ENCODE measurements at places on chromosomes 11 and 22.

DNA sequence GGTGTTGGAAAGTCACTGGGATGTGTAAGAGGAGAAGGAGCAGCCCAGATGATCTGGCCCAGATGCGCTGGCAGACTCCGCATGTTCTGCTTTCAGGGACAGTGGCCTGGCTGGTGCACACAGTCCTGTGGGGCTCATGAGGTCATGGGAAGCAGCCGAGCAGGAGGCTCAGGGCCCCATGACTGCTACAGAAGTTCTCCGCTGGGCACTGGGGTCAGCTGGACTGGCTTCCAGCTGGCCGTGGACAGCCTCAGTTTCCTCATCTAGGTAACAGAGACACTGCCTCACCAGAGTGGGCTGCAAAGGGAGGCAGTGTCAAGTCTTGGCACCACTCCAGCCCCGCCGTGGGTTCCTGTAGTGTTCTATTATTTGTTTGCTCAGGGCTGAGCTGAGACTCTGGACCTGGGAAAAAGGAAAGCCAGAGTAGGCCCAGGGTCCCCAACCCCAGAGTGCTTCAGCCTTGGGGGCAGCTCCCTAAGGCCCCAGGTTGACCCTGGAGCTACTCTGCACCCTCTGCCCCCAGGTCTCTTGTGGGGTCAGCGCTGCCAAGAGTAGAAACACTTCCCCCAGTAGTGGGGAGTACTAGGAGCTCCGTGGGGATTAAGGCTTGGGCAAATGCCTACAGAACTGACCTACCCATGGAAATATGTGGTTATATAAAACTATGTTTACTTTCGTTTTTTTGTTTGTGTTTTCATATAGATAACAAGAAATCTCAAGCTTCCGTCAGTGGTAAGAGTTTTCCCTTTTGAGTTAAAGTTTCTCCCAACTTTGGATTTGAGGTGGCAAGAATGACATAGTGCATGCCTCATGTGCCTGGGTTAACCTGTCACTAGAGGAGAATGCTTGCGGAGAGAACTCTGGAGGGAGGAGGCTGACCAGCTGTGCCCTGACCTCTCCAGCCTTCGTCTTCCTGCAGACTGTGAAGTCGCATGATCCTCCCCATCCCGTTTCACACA is 45.3 kb downstream of the MED15 start:
- DNase-seq, result no peak

DNA sequence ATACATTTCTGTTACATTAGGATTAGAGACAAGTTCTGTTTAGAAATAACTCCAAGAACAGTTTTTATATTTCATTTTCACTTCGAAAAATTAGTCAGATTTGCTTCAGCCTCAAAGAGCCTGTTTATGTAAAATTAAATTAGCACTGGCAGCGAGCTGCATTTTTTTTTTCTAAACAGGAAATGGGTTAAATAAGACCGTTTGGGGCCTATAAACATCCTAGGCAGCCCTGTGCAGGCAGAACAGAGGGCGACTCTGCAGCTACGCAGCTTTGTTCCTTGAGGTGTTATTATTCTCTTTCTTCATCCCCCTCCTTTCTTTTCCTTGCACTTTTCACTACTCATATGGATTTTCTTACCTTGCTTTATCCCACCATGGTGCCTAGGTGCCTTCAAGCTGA is 48.7 kb downstream of the CWC15 start:
- DNase-seq, result peak; percentile 18

- peak; percentile 51 for DNase-seq
Observed at GRCh38 chr11:117828611-117829368, 4.2 kb upstream of the FXYD2 start.

DNA sequence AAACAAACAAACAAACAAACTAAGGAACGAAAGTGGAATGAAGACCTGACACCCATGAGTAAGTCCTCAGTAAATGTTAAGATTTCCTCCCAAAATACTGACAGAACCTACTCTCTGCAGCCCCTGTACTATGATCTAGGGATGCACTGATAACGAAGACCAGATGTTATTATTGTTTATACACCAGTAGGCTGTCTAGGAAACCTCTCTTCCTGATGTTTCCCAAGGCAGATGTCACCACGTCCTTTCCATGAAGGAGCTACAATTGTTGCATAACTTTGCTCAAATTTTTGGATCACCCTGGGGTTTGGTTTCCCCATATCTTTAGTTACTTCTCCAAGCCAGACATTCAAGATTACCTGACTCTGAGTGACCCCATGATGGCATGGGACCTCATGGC is 340.7 kb downstream of the MIAT start:
- no peak for DNase-seq

DNA sequence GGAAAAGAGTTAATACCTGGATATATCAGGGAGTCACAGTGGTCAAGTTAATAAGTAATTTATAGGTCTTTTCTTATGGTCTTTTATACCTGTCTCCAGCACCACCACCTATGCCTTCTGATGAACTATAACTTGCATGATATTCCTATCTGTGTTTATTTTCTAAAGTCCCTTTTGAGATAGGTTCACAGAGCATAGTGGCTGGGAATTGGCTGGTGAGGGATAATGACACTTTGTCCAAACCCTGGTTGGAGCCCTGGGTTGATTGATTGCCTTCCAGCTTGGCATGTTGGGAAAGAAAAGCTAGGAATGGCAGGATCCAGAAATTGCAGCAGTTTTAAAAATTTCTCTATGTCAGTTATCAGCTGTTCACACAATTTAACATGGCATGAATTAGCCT is 23.2 kb downstream of the HIPK3 start:
- DNase-seq, result no peak

- DNase-seq, result no peak
Observed at GRCh38 chr11:134248910-134249480, 4.2 kb downstream of the THYN1 start.

- no peak for DNase-seq
Observed at GRCh38 chr11:69553416-69554357, 72.2 kb downstream of the LINC01488 start.

GRCh38 chr22:48738204-48738980 is 1089.3 kb downstream of the BRD1 start:
- DNase-seq, result no peak

- no peak for DNase-seq
Observed at GRCh38 chr22:29307596-29308147, 1.2 kb downstream of the GAS2L1 start.

GRCh38 chr11:116851626-116852025 is 14.2 kb upstream of the APOA1 start:
- peak; percentile 46 for DNase-seq

DNA sequence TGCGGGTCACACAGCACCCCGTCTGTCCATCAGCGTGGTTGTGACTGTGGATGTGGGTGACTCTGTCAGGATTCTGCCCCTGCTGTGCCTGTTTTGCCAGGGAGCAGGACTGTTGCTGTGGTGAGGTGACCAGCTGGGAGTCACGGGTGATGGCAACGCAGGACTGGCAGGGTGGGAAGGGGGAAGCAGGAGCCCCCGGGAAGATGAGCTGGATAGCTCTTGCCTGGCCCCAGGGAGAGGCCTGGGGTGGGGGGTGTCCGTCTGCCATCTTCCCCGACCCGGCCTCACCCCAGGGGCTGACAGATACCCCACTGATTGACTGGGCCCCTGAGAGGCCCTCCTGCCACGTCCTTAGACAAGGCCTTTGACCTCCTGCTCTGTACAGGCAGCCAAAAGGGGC is 34.3 kb upstream of the TSPAN18 start:
- DNase-seq, result no peak

- DNase-seq, result no peak
Observed at GRCh38 chr11:107857550-107858216, 904 bp downstream of the SLC35F2 start.

DNA sequence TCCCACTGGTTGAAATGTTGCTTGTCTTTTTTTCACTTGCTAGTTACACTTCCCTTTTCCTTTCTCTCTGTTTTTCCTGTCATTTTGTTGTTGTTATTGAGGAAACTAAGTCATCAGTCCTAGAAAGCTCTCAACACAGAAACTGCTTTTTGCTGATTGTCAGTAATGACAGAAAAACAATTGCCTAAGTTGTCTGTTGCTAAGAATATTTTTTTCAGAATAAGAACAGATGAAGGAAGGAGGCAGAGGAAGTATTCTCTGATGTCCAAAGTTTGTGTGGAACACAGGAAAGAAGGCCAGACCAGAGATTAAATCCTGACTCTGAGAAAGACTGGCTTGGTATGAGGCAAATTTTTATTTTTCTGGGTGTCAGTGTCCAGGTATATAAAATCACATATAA is 163.3 kb downstream of the CASP12 start:
- no peak for DNase-seq

- DNase-seq, result no peak
Observed at GRCh38 chr11:47480762-47481161, 31.8 kb upstream of the RAPSN start.

DNA sequence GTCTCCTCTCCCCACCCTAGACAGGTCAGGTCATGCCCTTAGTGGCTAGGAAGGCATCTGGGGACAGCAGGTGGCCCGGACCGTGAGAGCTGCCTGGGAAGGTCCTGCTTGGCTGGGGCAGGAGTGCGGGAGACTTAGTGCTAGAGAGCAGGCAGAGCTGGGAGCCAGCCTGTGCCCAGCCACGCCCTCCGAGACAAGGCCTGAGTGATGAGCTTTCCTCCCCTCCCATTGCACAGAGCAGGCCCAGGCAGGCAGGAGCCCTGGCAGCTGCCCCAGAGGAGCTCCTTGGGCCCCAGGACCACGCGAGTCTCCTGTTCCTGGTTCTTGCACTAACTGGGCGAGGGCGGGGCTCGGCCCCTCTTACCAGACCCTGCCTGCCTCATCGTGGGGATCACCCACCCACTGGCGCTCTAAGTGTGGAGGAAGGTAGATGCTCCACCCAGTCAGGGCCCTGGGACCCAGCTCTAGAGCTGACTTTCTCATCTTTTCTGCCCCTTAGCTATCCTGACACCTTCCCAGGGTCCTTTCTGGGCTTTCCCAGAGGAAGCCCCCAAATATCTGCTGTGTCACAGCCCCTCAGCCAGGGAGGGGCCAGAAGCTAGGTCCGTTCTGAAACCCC is 44.9 kb downstream of the MACROD1 start:
- no peak for DNase-seq
